ENCODE measurements at places on chromosomes 12 and 14.

GRCh38 chr12:291153-291723 lies 28.6 kb upstream of the SLC6A13 start:
- no peak for DNase-seq

GRCh38 chr12:53346491-53346890 lies 10.3 kb upstream of the SP7 start:
- DNase-seq = no peak

DNA sequence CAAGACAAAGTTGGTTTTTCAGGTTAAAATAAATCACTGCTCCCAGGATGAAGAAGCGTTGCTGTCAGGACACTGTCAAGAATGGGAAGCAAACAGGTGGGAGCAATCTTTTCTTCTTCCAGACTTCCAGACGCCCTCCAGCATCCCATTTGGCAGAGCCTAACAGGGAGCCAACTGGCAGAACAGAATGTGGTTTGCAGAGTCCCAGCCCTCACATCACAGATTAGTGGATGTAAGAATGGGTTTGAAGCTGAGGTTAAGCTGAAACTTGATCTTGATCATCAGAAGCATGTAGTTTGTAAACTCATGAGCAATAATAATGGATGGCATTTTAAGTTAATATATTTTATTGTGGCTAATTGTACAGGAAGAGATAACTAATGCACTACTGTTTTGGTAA lies 636.4 kb downstream of the SLC6A15 start:
- DNase-seq = no peak

DNA sequence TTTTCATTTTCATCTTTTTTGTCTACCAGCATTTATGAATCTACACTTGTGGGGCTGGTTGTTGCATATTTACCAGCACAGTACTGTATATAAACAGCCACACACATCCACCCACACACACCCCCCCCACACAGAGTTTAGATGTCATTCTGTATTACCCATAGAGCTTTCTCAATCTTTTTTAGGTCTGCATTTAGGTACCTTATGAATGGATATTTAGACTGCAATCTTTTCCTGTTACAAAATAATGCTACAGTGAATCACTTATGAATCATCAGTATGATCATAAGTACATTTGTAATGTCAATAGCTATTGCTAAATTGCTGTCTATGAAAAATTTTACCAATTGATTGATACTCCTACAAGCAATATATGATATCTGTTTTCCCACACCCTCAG lies 67.3 kb upstream of the STK38L start:
- no peak for DNase-seq

GRCh38 chr14:101129521-101130167 lies 226.1 kb upstream of the RTL1 start:
- no peak for DNase-seq

- no peak for DNase-seq
Measured at GRCh38 chr12:124053851-124054250, 80.8 kb downstream of the ZNF664 start.

DNA sequence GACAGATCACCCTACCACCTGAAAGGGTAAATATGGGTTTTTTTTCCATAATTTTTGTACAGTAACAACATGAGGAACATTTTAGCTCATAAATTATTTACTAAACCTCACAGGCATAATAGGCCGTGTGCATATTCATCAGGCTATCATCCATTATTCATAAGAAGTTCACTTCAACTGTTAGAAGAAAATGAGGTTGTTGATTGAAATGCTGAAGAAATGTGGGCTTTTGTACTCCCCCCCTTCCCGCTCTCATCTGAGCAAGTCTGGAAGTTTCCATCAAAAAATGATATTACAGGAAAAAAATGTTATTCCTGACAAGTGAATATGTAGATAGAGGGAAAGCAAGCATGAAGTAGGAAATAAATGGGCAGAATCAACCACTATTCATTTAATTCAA lies 7.9 kb upstream of the POU6F1 start:
- DNase-seq = no peak

- DNase-seq = no peak
Measured at GRCh38 chr14:22870811-22871223, 723 bp upstream of the LRP10 start.

- no peak for DNase-seq
Measured at GRCh38 chr12:57816855-57817151, 1.7 kb downstream of the AVIL start.

GRCh38 chr14:38745861-38746260 lies 357.2 kb downstream of the SEC23A start:
- no peak for DNase-seq

DNA sequence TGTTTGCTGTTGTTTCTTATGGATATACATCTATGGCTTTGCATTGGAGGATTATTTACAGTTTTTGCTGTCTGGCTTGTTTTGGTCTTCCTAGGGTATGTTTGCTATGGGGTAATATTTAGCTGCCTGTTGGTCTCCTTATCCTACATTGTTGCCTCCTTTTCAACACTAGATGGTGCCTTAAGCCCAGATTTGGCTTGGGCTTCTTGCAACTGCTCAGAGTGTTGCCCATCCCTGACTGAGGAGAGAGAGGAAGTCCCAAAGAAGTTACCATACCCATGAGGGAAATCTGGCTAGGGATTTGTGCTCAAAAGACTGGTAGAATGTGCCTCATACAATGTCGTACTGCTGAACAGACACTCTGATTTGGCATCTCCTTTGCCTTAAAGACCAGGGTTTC lies 94.6 kb upstream of the MUCL1 start:
- no peak for DNase-seq

DNA sequence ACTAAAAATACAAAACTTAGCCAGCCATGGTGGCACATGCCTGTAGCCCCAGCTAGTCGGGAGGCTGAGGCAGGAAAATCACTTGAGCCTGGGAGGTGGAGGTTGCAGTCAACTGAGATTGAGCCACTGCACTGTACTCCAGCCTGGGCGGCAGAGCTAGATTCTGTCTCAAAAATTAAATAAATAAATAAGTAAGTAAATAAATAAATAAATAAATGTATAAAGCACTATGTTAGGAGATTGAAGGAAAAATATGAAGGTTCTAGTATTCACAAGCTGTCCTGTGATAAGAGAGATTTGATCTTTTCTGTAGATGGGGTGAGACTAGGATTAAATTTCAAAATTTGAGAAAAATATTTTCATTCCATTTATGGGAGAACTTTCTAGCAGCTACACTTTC lies 5.7 kb downstream of the DNAJC22 start:
- no peak for DNase-seq

GRCh38 chr12:57733928-57734327 lies 4.6 kb downstream of the AGAP2 start:
- no peak for DNase-seq
